ENCODE measurements at places on chromosomes 4 and X.

GRCh38 chrX:119417842-119418241, 18.7 kb downstream of the SLC25A43 start:
- DNase-seq = no peak

GRCh38 chr4:149050840-149051239, 608.6 kb upstream of the NR3C2 start:
- no peak for DNase-seq

DNA sequence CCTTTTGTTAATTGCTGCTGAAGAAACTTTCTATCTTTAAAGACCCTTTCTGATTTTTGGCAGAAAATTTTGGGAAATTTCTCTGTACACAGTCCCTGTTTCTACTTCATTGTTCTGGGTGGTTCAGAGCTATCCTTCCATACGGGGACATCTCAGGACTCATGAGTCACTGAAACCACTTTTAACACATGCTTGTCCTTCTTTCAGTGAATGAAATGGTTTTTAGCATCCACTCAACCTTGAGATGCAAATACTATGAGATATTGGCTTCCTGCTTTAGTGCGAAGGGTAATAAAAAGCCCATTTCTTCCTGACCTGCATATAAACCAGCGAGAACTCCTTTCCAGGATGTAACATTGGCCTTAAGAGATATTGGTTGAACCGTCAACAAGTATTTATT, 158.0 kb downstream of the REPS2 start:
- DNase-seq = no peak

- no peak for DNase-seq
Measured at GRCh38 chr4:126740687-126741086, 892.1 kb upstream of the INTU start.

- DNase-seq = no peak
Measured at GRCh38 chrX:132664273-132664672, 175.4 kb upstream of the MBNL3 start.

- no peak for DNase-seq
Measured at GRCh38 chrX:130770615-130771014, 132.4 kb downstream of the ENOX2 start.

- DNase-seq = peak; percentile 34
Measured at GRCh38 chr4:180060159-180060889, 2182.9 kb upstream of the TENM3 start.

DNA sequence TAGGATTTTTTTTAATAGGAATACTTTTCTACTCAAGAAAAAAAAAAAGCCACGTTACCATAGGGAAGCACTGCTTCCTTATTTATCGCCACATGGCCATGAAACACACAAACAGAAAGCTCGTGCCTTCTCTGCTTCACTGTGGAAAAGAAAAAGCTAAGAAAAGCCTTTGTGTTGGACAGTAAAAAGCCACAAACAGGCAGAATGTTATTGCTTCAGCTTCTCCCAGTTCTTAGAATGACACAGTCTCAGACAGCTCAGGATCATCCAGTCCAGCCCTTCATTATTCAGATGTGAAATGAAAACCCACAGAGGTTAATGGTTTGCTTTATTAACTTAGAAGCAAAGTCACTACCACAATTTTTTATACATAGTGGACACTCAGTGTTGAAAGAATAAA, 181.6 kb upstream of the NOCT start:
- no peak for DNase-seq

GRCh38 chr4:153616006-153616555, 68.0 kb upstream of the TLR2 start:
- no peak for DNase-seq

DNA sequence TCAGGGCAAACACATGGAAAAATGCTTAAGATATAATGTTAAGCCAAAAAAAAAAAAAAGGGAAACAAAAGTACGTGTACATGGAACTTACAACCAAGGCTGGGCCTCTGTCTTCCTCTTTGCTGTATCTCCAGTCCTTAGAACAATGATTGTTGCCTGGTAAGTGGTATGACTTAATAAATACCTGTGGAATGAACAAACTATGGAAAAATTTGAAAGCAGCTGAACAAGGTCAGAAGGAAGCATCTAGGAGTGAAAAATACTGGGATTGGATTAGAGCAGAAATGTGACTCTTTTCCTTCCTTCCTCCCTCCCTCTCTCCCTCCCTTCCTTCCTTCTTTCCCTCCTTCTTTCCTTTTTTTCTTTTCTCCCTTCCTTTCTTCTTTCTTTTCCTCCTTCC, 54.2 kb upstream of the SMIM10 start:
- no peak for DNase-seq

GRCh38 chrX:28188526-28188925, 207.3 kb upstream of the DCAF8L1 start:
- no peak for DNase-seq

GRCh38 chr4:169420291-169420690, 149.5 kb upstream of the SH3RF1 start:
- no peak for DNase-seq

GRCh38 chr4:89287945-89288344, 19.7 kb downstream of the GPRIN3 start:
- DNase-seq = no peak

DNA sequence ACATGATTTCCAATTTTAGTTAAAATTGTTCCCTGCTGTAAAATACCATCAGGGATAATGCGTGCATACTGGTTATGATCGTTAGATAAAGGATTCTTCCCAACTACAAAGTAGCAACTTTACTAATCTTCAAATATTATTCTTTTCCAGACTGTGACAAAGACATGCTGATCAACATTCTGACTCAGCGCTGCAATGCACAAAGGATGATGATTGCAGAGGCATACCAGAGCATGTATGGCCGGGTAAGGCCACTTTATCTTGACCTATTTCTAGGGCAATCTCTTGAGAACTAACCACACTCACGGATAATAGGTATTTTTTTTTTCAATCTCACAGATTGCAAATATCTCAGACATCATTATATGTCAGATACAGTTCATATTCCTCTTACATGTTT, 47.0 kb downstream of the ANXA10 start:
- DNase-seq = no peak

DNA sequence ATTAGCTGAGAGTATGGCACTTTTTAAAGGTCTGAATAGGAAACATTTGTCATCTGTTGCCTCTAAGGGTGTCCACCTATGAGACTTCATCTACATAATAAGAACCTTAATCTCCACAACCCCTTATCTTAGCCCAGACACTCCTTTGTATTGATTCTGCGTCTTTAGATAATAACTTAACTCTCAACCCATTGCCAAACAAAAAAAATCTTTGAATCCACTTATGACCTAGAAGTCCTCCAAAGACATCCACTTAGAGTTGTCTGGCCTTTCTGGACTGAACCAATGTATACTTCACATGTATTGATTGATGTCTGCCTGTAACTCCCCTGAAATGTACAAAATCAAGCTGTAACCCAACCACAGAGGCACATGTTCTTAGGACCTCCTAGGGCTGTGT, 66.0 kb upstream of the CHRNA9 start:
- no peak for DNase-seq

DNA sequence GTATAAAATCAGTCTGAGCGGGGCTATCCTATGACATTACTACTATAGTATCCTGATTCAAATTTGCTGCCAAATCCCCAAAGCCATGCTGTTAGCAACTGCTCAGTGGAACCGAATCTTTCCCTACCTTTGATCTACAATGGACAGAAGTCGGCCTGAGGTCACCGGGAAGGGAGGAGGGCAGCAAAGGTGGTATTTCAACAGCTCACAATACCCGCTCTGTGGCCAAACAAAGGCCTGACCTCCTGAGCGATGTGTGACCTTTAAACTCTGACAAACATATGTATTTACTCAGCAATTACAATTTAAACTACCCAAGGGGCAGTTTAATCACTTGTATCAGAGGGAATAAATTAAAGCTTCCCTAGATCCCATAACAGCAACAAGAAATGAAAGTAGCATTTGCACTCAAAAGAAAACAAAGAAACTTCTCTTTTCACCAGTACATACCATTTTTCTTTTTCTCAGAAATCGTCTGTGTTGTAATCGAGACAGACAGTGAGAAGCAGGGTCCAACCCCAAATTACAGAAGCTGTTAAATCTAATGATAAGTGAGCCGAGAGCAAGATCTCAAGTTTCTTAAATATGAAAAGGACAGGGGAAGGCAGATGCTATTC, 11.6 kb upstream of the TMEM128 start:
- no peak for DNase-seq

- peak; percentile 40 for DNase-seq
Measured at GRCh38 chrX:51332188-51332942, at the start of gene NUDT10. Gene NUDT10 (plus strand): TSS chrX:51332822. CDS start chrX:51332966, 144 bp downstream.

DNA sequence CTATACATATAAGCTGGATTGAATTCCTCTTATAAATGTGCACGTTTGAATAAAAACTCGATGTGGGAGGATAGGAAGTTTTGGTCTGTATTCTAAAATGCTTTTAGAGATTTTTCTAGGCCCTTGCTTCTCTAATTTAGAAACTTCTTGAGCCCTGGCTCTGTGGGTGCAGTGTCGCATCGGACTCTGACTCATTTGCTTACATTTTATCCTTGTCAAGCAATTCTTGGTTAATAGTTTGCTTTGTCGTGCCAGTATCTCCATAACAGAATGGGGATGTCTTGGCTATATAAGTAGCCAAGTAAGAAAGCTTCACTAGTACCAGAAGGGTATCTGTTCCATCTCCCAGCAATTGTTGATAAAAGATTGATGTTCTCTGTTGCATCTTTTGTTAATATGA, 10.7 kb downstream of the SGMS2 start:
- DNase-seq = no peak

GRCh38 chr4:38241541-38241940, 281.3 kb downstream of the PTTG2 start:
- no peak for DNase-seq

DNA sequence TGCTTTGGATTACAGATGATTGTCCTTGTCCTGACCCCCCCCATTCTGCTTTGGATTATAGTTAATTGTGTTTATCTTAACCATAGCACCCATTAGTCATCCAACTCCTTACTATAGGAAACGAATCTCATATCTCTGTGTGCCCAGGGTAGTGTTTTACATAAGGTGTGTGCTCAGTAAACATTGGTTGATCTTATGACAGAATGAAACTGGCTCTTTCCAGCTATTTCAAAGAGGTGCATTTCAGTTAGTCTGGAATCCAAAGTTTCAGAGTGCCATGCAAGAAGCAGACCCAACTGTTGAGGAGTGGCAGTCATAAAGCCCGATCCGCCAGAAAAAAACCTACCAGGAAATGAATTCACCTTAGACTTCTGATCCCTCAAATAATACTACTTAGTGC, 14.7 kb downstream of the TRIM2 start:
- DNase-seq = no peak

DNA sequence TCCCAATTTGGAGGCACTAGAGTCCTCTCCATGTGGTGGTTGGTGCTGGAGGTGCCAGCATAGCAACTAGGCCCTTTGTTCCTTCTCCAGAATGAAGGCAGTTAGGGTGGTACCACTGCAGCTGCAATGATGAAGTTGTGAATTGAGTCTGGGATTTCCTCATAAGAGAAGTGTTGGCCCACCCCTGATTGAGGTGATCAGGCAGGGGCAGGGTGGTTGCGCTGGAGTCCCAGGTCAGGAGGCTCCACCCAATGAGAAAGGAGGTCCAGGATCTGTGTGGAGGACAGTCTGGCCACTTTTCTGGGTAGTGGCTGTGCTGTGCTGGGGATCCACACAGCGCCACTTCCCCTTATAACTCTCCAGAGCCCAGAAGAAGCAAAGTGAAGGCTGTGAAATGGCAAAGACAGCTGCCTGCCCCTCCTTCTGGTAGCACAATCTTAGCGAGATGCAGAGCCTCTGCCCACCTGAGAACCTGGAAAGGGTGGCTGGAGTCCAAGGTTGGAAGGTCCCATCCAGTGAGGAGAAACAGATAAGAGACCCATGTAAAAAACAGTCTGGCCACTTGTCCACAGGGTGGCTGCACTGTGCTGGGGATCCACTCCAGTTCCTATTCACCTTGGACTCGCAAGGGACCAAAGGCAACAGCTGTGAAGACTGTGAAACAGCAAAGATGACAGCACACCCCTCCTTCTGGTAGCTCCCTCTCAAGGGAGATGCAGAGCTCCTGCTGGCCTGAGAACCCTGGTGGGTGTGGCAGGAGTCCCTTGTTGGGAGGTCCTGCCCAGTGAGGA, 124.6 kb downstream of the RRAGB start:
- DNase-seq = no peak

- no peak for DNase-seq
Measured at GRCh38 chrX:134659761-134660160, 1.5 kb upstream of the PLAC1 start.

GRCh38 chrX:103210056-103210455, 4.9 kb upstream of the BEX4 start:
- no peak for DNase-seq

GRCh38 chr4:74032064-74032463, 6.4 kb downstream of the CXCL3 start:
- no peak for DNase-seq

GRCh38 chrX:122517786-122518185, 666.3 kb upstream of the GRIA3 start:
- DNase-seq = no peak

- DNase-seq = no peak
Measured at GRCh38 chr4:154414796-154415195, 76.8 kb downstream of the DCHS2 start.

DNA sequence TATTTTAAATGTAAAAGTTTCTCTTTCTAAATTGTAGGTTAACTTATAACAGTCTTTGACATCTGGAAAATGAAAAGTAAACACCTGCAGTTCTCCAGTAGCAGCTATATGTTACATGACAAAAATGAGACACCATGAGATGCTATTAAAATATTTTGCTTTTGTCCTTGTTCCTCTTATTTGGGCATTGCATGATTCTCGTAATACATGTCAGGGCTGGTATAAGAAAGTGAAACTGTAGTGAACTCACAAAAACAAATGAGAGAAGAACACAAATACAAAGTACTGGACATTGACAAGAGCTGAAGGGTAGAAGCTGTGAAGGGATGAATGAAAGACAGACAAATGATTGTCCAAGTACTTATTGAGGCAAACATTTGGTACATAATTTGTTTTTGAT, 9.0 kb downstream of the GK2 start:
- DNase-seq = no peak

DNA sequence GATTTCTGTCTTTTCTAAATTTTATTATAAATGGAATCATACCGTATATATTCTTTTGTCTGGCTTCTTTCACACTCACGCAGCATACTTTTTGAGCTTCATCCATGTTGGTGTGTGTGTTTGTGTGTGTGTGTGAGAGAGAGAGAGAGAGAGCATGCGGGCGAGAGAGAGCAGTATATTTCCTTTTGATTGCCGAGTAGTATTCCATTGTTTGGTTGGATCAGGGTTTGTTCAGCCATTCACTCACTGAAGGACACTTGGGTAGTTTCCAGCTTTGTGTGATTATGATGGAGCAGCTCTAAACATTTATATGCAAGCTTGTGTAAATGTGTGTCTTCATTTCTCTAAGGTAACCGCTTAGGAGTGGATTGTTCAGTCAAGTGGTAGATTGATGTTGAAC, 3.1 kb upstream of the L1CAM start:
- DNase-seq = no peak

GRCh38 chrX:153643431-153644351, 3.3 kb upstream of the DUSP9 start:
- DNase-seq = peak; percentile 34
